ENCODE measurements at places on chromosomes 1 and 21.

DNA sequence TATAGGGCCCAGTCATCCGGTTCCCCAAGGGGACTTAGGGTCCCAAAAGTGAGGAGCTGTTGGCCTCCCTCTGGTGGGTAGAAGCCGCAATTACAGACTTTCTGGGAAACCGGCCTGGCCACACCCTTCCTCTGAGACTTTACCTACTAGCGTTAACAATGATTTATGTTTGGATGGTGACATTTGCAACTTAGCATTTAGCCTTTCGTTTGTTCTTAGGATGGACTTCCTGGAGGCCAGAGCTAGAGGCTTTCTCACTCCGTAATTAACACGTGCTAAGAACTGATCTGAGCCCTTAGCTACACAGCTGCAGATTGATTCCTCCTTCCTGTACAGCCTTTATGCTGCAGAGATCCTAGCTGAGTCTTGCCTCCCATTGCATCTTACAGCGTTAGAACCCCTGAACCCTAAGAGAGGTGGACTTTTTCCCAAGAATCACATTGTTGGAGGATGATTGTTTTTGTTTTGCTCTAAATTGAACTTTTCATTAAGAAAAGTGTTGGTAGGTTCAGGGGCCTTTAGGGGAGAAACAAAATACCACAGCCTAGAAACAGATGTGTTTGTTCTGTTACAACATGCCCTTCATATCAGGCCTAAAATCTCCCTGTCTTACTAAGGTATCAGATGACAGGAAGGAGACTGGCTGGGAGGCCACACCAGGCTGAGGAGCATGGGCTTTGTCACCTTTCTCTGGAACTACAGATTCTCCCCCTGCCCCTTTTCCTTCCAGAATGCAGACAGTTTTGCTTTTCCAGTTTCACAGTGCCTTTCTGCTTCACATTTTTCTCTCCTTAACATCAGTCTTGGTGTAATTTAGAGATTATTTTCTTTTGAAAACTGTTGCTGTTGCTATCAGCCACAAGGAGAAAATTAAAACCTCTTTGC lies 1.9 kb downstream of the S100A11 start:
- DNase-seq = peak; percentile 29

DNA sequence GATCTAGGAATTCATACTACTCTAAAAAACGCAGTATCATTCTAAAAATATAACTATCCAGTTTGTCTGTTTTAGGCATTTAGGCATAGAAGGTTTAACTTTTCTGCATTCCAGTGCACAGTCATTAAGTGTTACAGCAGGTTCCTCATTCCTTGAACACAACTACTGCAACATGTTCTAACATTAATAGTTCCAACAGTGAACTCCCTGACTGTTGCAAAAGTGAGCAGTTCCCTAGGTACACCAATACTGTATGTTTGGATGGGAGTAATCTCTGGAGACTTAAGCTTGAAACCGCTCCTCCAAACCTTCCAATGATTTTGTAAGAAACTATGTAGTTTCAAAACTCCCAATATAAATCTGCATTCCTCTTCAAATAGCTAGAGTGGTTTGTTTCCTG lies 46.2 kb downstream of the UCHL5 start:
- DNase-seq = peak; percentile 11

GRCh38 chr21:46393451-46393940 lies 65.2 kb upstream of the DIP2A start:
- DNase-seq = no peak

GRCh38 chr1:116231752-116232151 lies 120.6 kb downstream of the MAB21L3 start:
- no peak for DNase-seq

- DNase-seq = peak; percentile 48
Observed at GRCh38 chr1:180586671-180587155, 27.9 kb downstream of the OVAAL start.

DNA sequence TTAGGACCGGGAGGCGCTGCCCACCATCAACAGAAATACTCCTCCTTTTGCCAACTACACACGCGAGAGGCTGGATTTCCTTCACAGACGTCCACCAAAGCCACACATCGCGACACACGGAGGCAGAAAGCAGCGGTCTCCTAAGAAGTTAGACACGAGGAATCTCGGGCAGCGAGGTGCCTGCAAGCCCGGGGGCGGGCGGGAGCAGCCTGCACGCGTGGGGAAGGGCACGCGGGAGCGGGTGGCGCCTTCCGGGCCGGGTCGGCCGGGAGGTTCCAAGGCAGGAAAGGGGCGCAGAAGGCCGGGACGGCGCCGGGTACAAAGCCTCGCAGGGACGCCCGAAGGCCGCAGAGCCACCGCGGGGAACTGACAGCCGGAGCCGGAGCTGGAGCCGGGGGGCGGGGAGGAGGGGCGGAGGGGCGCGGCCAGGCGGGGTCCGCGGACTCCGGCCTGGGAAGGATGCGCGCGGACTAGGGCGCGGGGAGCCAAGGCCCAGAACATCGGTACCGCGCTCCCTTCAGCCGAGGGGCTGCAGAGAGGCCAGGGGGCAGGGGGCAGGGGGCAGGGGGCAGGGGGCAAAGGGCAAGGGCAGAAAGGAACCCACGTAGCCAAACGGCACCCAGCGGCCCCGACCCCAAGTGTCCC lies 722 bp downstream of the NPHP4 start:
- DNase-seq = peak; percentile 21

DNA sequence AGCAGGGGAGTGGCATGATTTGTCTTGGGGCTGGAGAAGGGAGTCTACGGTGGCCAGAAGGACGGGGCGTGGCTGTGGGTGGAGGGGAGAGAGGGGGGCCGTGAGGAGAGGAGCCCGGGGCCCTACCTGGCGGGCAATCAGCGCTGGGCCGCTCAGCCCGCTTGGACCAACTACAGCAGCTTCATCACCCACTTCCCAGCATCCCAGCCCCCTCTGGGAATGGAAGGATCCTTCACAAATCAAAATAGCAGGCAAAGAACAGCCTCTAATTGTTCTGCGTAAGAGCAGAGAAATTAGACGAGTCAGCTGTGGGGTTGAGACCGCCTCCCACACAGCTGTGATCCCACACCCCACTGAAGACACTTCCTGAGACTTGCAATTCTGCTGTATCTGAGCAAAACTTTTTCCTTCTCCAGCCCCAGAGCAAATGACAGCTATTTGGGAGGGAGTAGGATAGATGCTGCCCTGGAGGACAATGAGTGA lies 43.5 kb downstream of the OPRD1 start:
- no peak for DNase-seq

- no peak for DNase-seq
Observed at GRCh38 chr21:38472412-38473108, 25.7 kb downstream of the ERG start.

DNA sequence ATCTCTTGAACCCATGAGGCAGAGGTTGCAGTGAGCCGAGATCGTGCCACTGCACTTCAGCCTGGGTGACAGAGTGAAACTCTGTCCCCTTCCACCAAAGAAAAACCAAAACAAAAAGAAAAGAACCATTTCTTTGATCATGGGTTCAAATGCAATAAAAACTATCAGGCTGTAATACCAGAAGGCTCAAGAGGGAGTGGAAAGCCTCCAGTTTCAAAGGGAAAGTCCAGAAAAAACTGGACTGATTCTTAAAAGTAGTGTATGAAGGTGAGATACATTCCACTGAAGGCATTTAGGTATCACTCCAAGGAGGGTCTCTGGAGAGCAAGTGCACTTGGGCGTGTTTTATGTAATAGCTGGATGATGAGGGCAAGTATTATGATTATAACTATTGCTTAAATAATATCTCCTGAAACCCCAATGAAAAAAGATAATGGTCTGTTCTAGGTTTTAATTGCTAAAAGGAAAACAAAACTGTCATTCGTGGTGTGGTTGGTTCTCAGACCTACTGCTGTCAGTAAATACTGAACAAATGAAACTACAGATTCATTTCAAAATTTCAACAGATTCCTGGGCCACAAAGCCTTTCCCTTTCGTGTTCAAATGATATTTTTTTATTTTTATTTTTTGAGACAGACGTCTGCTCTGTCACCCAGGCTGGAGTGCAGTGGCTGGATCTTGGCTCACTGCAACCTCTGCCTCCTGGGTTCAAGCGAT lies 6.0 kb upstream of the CAMTA1 start:
- DNase-seq = no peak

DNA sequence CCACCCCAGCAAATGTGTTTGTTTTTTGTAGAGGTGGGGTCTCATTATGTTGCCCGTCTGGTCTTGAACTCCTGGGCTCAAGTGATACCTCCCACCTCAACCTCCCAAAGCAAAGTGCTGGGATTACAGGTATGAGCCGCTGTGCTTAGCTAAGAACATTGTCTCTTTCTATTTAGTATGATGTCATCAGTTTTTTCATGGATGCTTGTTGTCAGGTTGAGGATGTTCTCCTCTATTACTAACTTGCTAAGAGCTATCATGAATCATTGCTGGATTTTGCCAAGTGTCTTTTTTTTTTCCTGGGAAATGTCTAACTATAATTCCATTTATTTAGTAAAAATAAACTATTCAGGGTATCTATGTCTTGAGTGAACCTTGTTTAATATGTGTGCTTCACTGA lies 19.0 kb upstream of the MPC2 start:
- no peak for DNase-seq
